ENCODE measurements at places on chromosomes 11 and 22.

DNA sequence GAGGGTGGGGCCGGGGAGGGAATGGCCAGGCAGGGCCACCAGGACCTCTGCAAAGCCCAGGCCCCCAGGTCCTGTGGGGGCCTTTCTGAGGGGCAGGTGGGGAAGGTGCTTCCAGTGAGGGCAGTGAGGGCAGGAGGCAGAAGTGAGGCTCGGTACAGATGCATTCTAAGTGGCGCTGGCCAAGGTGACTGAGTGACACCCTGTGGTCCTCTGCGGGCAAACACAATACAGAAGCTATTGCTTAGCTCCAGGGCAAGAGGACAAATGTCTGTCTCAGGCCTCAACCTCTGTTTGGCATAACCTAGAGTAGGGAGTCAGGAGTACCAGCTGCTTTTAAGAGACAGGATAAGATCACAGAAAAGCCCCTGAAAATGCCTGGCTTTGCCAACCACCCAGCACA lies 31.3 kb downstream of the B3GAT1 start:
- DNase-seq = no peak

DNA sequence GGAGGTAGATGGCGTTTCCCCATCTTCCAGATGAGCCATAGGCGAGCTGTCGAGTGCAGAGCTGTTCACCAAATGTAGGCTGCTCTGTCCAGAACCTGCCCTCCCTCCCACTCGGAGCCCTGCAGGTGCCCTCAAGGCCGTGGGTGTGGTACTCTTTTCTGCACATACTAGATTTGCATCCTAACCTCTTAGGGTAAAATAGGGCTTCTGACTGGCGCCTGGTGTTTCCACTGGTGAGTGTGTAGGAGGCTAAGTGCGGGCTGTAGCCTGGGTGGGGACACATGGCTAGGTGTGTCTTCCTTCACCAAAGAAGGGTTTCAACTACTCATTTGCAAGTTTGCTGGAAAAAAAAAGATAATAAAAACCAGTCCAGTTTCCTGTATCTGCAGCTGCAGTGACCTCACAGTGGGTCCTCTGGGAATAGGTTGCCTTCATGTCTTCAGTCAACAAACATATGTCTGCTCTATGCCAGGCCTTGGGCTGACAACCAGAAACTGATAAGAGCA lies 8.5 kb downstream of the BIK start:
- DNase-seq = no peak

DNA sequence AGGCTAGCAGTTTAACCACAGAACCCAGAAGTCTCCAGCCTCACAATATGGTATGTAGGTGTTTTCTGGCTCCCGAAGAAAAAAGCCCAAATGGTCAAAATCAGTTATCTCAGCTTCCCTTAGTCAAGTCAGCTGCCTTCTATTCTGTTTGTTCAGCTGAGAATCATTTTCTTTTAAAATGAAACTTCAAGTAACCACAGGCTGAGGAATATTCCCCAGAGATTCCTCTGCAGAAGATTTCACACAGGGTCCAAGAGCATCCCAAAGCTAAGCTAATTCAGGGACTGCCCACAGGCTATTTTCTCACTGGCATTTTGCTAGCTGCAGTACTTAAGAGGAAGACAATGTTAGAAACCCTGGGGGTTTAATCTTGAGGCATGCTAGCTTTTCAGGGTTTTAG lies 977.0 kb upstream of the CHORDC1 start:
- DNase-seq = no peak

GRCh38 chr11:47536915-47537314 lies 16.0 kb downstream of the CELF1 start:
- DNase-seq = peak; percentile 37

DNA sequence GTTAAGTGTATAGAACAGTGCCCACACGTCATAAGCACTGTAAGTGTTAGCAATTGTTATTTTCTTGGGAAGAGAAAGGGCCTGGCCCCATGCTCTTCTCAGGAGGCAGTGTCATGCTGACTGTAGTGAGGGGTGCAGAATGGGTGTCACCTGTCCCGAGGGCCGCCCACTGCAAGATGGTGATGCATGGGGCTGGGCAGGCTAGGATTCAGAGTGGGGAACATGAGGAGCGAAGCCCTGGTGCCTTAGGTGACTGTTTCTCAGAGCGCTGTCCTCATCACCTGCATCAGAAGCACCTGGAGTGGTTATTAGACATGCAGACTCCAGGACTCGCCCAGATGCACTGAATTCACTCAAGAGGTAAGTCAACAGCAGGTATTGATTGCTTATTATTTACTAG lies 101.0 kb upstream of the PARVA start:
- DNase-seq = no peak

DNA sequence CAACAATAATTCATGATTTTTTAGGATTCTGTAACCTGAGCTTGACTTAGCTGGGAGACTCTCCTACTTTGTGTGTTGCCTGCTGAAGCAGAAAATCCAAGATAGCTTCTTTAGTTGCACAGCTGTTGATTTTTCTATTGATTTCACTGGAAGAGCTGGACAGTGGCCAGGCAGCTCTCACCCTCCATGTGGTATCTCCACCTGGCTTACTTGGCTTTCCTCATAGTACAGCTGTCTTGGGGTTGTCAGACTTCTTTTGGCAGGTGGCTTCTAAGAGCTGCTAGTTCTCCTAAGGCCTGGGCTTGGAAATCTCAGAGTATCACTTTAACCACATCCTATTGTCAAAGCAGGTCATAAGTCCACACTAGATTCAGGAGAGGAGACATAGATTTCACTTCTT lies 130.8 kb upstream of the SPON1 start:
- DNase-seq = peak; percentile 73

- no peak for DNase-seq
Observed at GRCh38 chr22:50605613-50606074, 5.1 kb downstream of the MAPK8IP2 start.

DNA sequence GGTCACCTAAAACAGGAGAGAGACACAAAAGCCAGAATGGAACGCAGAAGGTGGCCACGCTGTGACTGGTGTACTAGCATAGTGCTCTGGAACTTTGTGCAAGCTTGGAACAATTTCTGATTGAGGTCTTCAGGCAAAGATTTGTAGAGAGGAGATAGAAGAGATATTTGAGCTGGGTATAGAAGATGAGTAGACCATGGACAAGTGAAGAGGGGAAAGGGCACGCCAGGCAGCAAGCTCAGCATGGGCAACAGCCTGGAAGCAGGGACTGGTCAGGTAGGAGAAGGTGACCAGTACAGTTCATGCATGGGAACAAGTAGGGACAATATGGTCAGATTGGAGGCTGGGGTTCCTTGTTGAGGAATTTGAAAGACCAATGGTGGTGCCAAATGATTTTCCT lies 24.4 kb downstream of the MYO18B start:
- no peak for DNase-seq

DNA sequence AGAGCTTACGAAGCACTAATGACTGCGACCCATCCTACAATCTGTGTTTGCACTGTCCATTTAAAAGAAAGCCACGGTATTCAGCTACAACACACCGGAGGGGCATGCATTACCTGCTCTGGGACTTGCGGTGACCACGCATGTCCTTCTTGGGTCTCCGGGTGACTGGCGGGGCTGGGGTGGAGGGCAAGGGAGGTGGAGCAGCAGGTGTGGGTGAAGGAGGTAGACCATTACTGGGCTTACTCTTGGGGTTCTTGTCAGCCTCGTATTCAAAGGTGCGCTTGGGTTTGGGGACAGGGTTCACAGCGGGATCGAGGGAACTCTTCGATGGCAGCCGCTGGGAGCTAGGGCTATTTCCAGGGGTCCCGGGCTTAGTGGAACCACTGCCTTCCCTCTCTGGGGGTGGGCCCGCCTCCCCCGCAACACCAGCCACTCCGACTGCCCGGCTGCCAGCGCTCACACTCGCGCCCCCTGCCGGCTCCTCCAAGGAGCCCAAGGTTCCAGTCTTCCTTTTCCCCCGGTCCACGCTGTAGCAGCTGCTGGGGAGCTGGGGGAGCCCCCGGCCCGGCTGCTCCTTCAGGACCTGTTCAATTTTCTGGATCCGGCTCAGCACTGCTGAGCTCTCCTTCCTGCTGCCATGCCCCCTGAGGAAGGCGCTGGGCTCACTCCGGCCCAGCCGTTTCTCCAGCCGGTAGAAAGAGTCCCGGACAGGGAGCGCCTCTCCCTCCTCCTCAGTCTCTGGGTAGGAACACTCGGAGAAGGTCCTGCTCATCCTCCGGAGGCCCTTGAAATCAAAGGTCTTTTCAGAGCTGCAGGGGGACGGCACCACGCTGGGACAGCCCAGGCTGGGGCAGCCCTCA lies 47.5 kb downstream of the RPL27A start:
- no peak for DNase-seq

DNA sequence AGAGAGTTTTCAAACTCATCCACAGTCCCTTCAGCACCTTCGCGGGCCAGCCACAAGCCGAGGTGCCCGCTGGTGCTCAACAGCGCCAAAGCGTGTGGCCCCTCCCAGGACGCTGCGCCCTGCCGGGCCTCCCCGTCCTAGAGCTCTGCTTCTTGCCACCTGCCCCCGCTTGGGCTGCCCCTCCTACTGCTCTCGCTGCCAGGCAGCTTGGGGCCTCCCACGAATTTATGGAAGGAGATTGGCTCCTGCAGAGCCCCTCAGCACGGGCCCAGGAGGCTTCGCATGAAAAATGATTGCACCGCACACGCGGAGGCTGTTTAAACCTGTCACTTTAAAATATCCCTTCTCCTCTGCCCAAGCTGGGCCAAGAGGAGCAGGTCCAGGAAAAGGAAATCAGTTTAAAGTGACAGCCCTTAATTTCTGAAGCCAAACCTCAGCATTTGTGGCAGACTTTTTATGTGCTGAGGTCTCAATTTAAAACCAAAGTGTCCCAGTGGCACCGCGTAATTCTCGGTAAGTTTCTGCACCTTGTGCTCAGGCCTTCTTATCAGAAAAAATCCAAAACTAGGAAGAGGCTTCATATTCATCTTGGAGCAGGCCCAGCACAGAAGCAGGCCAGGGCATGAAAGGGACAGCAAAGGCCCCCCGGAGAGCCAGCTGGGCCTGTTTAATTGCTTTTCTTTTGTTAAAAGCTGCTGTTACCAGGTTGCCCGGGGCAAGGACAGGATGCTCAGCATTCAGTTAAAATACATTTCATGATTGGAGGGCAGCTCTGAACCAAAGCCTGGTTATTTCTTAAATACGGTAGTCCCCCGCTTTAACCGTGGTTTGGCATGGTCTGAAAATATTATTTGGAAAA lies 303.6 kb downstream of the OPCML start:
- DNase-seq = peak; percentile 37

GRCh38 chr11:87036756-87037449 lies 831 bp upstream of the TMEM135 start:
- DNase-seq = no peak

DNA sequence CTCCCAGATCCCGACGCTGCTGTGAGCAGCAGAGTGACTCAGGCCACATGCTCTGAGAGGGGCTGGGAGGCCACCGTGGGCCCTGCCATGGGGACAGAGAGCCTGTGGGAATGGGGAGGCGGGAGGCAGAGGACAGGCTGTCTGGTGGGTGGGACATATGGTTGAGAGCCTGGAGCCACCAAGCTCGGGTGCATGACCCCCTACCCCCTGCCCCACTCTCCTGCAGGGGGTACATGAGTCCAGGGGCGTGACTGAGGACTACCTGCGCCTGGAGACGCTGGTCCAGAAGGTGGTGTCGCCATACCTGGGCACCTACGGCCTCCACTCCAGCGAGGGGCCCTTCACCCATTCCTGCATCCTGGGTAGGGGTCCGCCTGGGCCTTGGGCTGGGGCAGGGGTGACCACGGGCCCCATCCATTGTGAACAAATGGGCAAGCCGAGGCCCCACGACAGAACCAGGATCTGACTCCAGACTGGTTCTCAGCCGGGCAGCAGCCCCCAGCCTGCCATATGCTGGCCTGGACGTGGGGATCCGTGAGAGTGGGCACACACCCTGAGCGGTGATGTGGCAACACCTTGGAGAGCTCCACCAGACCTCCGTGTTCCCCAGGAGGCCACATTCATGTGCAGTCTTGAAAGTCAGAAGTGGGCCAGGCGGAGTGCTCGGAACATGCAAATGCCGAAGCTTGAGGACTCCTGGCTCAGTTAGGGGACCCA lies 17.4 kb upstream of the ARHGAP8 start:
- DNase-seq = no peak

DNA sequence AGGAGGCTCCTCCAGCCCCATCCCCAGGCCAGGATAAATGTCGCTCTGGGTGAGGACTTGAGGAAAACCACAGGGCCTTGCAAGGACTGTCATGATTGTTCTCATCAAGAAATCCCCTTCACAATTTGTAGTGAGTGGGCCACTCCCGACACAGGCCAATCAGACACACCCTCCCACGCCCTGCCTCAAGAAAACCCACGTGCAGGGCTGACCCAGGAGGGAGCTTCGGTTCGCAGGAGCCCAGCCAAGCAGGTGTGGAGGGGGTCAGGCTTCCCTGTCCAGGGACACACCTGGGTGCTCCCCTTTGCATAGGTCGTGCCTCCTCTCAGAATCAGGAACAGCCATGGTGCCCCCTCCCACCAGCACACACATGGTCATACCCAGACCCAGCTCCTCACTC lies 43.2 kb downstream of the SHANK2 start:
- no peak for DNase-seq

Measured in right hindlimb (tissue), 1 donor.